ENCODE measurements at places on chromosomes 3 and 15. TPM values are rescaled to one million over a fixed set of nuclear protein-coding genes. Genes with fewer than 3 reads are reported as not detected.

Gene HTR3E
- total RNA-seq, result not detected

Gene TM6SF1
- 0.79 TPM for total RNA-seq

Gene NAA50
- 26.4 TPM for total RNA-seq

Gene NR1I2
- total RNA-seq, result 0.12 TPM

Gene SPSB4
- total RNA-seq, result 11.9 TPM

Gene MYZAP
- 6.7 TPM for total RNA-seq

Gene HRG
- total RNA-seq, result not detected

Gene ARNT2
- total RNA-seq, result 5.6 TPM

Gene CHRNA3
- total RNA-seq, result 0.05 TPM

Gene CDHR4
- not detected for total RNA-seq

Gene ISLR2
- total RNA-seq, result 0.50 TPM

Gene MYO5C
- 32.6 TPM for total RNA-seq

Gene ZNF860
- 0.25 TPM for total RNA-seq

Gene SLC35G2
- total RNA-seq, result 4.4 TPM

Gene TMEM212
- total RNA-seq, result not detected
